ENCODE measurements at places on chromosomes 16 and 17.
A peak's percentile ranks its signal among the peaks of the same experiment; 100 is the strongest.

DNA sequence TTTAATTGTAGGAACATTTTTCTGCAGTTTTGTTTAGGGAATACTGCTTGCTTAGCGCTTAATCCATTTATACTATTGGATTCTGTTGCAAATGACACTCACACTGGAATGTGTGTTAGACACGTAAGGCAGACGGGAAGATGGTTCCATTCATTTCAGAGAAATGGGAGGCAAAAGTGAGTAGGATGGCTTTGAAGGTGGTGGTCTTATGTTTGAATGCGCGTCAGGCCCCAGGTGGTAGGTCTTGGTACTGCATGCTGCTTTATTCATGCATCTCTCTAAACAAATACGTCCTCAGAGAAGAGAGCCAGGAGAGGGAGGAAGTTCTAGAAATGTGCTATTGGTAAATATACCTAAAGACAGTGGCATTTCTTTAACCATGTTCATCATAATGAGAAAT, 997.6 kb upstream of the RBFOX1 start:
- no peak for DNase-seq

DNA sequence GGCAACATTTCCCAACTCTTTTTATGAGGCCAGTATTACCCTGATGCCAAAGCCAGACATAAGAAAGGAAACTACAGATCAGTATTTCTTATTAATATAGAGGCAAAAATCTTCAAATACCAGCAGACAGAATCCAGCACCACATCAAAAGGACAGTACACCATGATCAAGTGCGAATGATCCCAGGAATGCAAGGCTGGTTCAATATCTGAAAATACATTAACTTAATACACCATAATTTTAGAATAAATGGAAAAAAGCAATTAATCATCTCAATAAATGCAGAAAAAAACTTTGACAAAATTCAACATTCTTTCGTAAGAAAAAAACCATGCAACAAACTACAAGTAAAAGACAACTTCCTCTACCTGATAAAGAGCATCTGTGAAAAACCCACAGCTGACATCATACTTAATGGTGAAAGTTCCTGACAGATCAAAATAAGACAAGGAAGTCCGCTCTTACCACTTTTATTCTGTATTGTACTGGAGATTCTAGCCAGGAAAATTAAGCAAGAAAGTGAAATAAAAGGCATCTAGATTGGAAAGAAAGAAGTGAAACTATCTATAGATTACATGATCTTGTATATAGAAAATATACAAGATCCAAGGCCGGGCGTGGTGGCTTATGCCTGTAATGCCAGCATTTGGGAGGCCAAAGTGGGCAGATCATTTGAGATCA, 26.4 kb upstream of the MAPK3 start:
- no peak for DNase-seq

DNA sequence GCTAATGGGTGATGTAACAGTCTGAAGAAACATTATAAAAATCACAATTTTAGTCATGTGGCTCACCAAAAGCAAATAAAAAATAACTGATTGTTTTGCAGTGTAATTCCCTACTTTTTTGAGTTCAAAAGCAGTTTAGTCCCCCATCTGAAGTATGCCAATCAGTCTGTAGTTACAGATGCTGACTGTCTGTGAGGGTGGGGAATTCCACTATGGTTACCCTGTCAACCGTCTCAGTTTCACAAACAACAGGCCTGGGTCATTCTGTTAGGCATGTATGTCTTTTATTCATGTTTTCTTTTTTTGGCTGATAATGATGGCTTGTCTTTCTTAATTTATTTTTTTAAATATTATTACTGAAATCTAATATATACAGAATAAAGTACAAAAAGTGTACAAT, 69.3 kb downstream of the STXBP4 start:
- DNase-seq, result no peak

DNA sequence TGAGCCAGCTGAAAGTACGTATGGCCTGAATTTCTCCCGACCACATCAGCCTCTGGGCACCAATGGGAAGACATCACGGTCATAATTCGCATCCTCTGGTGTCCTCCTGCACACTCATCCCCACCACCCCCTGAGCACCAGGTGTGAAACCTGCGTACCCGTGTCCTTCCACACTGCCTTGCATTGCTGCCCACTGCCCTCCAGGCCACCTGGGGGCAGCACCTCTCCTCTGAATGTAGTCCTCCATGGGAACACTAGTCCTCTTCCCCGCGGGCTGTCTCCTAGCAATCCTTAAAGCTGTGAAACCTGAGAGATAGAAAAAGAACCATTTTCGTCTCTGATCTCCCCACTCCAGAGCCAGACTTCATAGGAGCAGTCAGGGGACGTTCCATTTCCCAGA, 125.5 kb downstream of the ZNF18 start:
- no peak for DNase-seq

GRCh38 chr17:81115749-81116464, 49.4 kb upstream of the PVALEF start:
- DNase-seq, result no peak

GRCh38 chr16:73262931-73263330, 215.0 kb upstream of the ZFHX3 start:
- DNase-seq, result no peak

GRCh38 chr16:64017796-64018195, 1104.1 kb downstream of the CDH11 start:
- no peak for DNase-seq

DNA sequence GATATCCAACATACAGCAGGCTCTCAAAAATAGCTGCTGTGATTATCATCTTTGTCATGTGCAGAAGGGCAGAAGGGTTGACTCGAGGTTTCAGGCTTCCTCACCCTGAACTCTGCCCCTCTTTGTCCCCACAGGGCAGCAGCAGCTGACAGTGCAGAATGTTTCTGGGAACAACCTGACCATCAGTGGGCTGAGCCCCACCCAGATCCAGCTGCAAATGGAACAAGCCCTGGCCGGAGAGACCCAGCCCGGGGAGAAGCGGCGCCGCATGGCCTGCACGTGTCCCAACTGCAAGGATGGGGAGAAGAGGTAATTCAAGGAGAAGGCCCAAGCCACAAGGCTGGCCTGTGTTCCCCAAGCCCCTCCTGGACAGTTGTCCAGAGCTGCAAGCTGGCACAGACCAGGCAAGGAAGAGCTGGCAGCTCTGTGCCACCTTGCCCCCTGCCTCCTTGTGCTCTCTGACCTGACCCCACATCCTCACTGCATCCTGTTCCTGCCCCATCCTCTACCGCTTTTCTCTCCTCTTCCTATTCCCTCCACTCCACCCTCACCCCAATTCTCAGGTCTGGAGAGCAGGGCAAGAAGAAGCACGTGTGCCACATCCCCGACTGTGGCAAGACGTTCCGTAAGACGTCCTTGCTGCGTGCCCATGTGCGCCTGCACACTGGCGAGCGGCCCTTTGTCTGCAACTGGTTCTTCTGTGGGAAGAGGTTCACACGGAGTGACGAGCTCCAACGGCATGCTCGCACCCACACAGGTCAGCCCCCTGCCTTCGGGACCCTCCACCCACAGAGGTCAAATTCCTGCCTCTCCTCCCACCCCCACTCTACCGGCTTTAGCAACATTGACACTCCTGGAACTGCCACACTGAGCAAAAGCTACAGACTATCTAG, 16.3 kb upstream of the PNPO start:
- no peak for DNase-seq

DNA sequence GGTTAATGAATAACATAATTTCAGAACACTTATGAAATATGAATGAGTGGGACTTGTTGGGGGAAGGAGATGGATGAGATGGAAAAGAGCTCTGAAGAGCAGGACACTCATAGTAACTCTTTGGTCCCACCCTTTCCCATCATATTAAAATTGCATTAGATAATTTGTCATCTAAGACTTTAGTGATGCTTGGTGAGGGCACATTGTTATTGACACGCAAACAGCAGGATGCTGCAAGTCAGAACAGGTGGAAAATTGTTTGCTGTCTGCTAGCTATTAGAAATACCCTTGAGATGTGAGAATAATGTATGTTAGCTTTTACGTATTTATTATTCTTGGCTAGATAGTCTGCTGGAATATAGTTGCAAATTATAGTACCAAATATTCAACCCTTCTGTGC, 75.7 kb downstream of the TANC2 start:
- DNase-seq, result no peak

GRCh38 chr17:11122908-11123307, 118.1 kb upstream of the SHISA6 start:
- no peak for DNase-seq

DNA sequence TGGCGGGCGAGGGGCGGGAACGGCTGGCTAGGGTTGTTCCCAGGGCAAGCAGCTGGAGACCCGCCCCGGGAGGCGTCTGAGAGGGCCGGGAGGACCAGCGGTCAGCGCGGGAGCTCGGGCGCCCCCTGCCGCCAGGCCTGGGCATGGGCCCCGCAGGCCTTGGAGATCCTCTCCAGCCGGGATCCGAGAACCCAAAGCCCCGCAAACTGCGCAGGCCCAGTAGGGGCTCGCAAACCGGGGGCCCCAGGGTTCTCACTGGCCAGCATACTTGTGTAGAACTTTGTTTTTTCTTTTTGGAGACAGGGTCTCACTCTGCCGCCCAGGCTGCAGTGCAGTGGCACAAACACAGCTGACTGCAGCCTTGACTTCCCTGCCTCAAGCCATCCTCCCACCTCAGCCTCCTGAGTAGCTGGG, 20.8 kb upstream of the ZNF423 start:
- DNase-seq, result peak; percentile 26
